Upper lobe of left lung (tissue), 6 donors: ENCODE measurements at places on chromosomes 16 and 17. TPM values are rescaled to one million over a fixed set of nuclear protein-coding genes. Genes with fewer than 3 reads are reported as not detected.
A peak's percentile ranks its signal among the peaks of the same experiment; 100 is the strongest.

- no peak for DNase-seq
Measured at GRCh38 chr17:44170499-44171201, at the start of gene ASB16. Gene ASB16 (plus strand): TSS chr17:44170704. CDS start chr17:44170790, 86 bp downstream.

DNA sequence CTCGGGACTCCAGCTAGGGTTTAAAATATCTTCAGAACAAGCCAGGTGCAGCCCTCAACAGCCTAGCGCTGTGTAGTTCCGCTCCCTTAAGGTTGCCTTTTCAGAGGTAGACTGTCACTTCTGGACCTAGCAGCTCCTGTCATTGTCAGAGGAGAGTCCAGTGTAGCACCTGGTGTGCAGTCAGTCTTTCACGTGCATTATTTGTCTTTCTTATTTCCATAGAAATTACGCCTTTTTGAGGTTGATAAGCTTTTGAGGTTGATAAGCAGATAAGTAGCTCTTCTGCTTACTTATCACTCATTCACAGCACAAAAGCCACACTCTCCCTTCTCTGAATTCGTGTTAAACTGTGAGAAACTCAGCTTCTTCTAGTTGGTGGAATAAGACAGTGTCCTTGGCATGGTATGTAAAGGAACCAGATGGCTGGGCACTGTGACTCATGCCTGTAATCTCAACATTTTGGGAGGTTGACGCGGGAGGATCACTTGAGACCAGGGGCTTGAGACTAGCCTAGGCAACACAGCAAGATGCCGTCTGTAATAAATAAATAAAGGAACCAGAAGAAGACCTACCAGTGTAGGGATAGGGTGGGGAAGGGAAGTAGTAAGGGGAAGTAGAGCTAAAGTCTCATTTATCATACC lies 10.2 kb downstream of the EEF2K start:
- no peak for DNase-seq

GRCh38 chr16:23433261-23433920 lies 19.6 kb downstream of the COG7 start:
- DNase-seq, result no peak

- no peak for DNase-seq
Measured at GRCh38 chr17:13158494-13159240, 140.8 kb upstream of the ELAC2 start.

GRCh38 chr16:87305505-87306391 lies 11.4 kb downstream of the C16orf95 start:
- DNase-seq, result peak; percentile 64

DNA sequence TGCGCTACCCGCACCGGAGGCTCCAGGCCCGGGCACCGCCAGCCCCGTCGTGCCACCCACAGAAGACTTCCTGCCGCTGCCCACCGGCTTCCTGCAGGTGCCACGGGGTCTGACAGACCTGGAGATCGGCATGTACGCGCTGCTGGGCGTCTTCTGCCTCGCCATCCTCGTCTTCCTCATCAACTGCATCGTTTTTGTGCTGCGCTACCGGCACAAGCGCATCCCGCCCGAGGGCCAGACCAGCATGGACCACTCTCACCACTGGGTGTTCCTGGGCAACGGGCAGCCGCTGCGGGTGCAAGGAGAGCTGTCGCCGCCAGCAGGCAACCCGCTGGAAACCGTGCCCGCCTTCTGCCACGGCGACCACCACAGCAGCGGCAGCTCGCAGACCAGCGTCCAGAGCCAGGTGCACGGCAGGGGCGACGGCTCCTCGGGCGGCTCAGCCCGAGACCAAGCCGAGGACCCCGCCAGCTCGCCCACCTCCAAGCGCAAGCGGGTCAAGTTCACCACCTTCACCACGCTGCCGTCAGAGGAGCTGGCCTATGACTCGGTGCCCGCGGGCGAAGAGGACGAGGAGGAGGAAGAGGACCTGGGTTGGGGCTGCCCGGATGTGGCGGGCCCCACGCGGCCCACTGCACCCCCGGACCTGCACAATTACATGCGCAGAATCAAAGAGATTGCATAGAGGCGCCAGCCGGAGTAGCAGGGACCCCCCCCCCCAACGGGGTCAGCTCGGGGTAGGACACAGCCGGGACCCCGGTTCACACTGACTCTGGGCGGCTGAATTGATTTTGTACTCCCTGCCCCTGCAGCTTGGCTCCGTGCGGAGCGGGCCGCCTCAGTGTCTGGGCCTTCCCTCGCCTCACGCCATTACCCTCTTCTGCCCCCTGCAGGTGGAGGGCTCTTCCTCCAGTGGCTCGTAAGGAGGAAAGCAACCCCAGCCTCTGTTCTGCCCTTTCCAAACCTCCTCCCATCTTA lies 58.5 kb downstream of the TMEM132E start:
- peak; percentile 89 for DNase-seq

DNA sequence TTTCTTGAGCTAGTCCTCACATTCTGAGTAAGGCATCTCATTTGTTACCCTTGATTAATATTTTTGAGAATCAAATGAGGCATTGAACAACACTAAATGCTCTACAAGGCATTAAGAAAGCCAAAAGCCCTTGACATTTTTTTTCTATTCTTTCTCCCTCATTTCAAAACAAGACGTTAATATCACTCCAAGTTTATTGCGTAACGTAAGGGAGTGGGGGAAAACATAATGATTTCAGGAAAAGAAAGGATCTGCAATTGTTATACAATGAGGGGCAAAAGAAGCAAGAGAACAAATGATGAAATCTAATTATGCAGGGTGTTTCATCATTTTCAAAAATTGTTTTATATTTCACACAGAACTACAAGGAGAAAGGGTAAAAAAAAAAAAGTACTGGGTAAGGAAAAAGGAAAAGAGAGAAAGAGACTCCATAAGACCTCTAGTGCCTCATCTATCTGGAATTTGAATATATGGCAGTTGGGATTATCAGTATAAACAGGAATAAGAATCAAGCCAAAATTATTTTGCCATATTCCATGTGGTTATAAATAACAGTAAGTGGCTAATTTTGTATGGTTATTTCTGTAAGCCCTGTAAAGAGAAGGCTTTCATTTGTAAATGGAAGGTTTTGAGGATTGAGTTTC lies 163.0 kb downstream of the ABCA8 start:
- no peak for DNase-seq

DNA sequence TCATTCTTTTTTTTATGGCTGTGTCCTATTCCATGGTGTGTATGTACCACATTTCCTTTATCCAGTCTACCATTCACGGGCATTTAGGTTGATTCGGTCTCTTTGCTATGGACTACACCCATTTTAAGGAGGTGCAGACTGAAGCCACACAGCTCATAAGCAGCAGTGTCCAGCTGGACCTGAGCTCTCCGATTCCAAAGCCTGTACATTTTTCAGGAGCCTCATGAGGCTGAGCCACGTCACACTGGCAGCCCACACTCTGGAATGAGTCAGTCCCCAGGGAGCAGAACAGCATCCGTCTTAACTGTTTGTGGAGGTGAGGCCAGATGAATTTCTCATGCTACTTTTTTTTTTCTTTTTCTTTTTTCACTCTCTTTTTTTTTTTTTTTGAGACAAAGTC lies 116.1 kb downstream of the C16orf95 start:
- DNase-seq, result no peak

DNA sequence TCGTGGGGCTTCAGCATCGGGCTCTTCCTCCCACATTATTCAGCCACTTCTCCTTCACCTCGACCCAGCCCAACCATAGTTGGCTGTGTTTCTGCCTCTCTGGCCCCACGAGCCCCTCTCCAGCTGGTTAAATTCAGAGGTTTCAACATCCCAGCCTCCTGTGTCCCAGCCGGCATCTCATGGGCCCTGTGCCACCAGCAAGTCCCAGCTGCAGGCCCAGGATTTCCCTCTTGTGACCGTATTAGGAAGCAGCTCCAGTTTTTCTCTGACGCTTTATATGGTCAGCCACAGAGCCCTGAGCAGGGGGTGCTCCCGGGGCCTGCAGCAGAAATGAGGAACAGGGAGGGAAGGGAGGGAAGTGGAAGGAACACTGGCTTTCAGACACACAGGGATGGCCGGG lies 27.4 kb downstream of the MYH11 start:
- DNase-seq, result peak; percentile 54

DNA sequence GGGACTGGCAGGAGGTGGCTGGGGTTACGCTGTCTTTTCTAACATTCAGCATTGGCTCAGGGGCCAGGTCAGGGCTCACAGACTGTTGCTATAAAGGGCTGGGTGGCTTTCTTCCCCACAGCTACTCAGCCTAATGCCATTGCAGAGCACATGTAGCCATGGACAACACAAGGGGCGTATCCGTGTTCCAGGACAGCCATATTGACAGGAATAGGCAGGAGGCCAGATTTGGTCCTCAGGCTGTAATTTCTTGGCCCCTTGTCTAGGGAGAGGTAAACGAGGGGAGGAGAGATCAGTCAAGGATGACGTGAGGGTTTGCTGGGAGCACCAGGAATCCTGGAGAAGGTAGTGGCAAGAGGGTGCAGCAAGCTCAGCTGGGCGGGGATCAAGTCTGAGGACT lies 21.2 kb upstream of the MYO15B start:
- DNase-seq, result no peak

DNA sequence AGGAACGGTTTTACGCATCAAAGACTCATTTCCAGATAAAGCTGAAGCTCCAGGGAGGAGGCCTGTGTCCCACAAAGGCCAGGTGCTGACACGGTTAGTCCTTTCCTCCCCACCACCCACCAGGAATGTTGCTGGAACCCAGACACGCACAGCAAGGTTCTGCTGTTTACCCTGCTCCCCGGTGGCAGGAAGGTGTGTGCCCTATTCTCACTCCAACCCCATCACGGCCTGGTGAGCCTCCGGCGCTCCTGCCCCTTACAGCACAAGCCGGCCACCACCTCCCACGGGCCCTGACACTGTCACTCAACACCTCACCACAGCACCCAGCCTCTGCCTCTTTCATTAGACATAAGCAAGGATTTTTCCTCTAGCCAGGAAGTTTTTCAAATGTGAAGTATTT lies 47.8 kb downstream of the ANKRD11 start:
- DNase-seq, result no peak

- peak; percentile 74 for DNase-seq
Measured at GRCh38 chr16:6573577-6573976, 759.1 kb upstream of the RBFOX1 start.

DNA sequence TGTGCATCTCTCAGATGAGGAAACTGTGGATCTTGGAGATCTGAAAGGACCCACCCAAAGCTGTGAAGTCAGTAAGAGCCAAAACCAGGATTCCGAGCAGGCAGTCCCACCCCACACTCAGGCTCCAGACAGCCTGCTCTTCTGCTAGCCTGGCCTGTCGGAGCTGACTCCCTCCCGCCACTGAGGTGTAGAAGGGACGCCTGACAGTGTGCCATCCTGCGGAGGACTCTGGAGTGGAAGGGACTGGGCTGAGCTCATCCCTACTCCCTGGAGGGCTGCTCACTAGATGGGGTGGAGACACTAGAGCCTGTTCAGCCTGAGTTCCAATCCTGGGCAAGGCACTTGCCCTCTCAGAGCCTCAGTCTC lies 36.0 kb downstream of the WFDC1 start:
- no peak for DNase-seq

- peak; percentile 14 for DNase-seq
Measured at GRCh38 chr17:74527081-74527480, 4.2 kb downstream of the CD300LB start.

- DNase-seq, result no peak
Measured at GRCh38 chr17:62163847-62164246, 98.8 kb upstream of the MED13 start.

The NGFR gene
- 2.1 TPM for total RNA-seq

The MYLK3 gene
- total RNA-seq, result 4.2 TPM

The MSLN gene
- total RNA-seq, result 47.8 TPM

The MYH3 gene
- total RNA-seq, result 1.5 TPM

The CEP131 gene
- total RNA-seq, result 13.9 TPM
